ENCODE measurements at places on chromosomes 3 and 15.
A peak's percentile ranks its signal among the peaks of the same experiment; 100 is the strongest.

- no peak for DNase-seq
Measured at GRCh38 chr15:57411945-57412768, 35.9 kb downstream of the CGNL1 start.

DNA sequence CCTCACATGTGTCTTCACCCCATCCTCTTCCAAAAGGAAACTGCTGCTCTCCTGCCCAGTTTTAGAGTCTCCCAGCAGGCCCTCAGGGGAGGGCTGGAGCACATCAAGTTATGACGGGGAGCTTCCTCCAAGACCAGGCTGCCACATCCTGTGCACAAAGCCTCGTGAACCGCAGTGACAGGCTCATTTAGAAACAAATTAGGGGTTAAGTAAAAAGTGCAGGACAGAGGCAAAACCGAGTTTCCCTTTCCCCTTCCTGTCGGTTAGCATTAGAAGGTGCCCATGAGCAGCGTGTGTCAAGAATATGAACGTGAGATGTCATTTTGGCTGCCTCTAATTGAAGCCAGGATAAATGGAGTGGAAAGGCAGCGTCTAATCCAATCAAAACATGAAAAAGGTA is 199.7 kb downstream of the ARRDC4 start:
- peak; percentile 41 for DNase-seq

DNA sequence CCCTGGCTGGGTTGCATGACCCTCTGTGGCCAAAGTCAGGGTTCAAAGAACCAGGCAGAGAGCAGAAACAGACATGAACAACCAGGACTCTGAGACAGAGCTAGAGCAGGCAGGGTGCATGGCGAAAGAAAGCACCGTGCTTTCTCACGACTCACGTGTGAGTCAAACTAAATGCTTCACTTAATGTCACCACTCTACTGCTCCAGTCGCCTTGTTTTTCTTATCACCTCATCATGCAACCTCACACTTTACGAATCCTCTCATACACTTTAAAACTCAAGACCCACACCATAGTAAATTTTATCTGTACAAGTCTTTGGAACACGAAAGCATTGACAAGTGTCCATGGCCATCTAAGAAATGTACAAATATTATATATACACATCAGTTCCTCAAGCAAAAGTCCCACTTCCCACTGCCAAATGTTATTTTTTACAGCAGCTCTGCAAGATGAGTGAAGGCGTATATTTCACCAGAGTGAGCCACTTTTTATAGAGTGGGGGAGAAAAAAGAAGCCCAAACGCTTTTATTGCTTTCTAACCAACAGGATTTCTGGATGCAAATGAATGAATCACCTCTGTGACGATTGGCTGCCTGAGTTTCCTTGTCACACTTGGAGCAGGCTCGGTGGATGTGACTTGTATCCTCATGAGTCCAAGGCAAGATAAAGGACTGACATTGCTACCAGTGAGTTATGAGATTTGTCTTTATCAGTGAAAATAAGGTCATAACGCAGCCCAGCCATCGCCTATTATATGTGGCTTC is 16.0 kb upstream of the MEGF11 start:
- DNase-seq: no peak

GRCh38 chr3:312160-312733 is 115.7 kb downstream of the CHL1 start:
- DNase-seq: peak; percentile 44

DNA sequence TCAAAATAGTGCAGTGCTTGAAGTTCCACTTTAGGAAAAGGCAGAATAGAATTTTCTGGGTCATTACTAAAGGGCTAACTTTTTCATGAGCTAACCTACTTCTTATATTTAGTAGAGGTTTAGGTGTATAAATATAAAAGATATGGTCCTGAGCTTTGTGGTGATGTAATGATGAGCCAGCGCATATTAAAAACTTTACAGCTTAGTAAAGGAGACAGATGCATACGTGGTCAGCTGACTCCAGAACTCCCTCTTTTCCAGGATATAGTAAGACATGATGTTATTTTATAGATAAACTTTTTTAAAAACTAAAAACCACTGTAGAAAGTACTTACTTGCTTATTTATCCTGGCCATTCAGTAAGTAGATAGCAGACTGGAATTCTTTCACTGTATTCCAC is 895.0 kb downstream of the CADM2 start:
- no peak for DNase-seq

DNA sequence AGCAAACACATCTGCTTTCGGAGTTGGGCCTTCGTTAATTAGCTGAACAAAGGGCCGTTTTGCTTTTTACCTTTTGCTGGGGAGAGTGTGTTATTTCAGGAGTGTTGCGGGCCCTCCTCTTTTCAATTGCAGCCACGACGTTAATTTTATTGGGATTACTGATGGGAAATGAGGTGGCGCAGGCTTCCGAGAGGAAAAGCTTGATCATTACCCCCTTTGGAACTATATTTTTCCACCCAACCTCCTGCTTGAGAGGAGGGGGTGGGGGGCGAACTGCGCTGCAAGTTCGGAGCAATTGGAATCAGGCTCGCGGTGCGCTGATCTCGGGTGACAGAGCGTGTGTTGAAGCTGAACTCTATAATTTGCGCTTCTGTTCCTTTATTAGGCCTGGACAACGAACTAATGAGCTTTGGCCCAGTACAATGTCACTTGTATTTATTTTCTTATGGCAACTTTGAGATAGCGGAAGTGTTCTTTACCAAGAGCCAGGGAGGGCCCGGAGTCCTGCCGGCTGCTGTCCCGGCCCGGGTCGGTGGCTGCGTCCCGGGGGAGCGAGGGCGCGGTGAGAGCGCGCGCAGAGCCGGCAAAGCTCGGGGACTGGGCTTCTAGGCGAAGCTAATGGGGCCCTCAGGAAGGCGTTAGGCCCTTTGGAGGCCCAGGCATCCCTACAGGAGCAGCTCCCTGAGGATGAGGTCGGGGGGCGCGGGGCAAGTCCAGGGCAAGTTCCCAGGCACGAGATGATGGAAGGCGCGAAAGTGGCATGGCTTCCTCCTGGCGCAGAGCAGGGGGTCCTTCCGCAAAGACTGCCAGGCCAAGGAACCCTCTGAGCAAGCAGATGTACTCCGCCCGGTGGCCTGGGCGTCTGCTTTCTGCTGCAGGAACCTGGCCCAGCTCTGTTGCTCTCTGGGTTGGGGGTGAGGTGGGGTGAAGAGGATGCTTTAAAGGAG is 12.9 kb downstream of the NR2F2 start:
- DNase-seq: no peak

DNA sequence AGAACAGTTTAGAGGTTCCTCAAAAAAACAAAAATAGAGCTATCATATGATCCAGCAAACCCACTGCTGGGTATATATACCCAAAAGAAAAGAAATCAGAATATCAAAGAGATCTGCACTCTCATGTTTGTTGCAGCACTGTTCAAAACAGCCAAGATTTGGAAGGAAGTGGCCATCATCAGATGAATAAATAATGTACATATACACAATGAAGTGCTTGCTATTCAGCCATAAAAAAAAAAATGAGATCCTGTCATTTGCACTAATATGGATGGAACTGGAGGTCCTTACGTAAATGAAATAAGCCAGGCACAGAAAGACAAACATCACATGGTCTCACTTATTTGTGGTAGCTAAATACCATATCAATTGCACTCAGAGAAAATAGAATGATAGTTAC is 58.4 kb downstream of the SCAPER start:
- no peak for DNase-seq

GRCh38 chr3:141326123-141326522 is 42.2 kb upstream of the ZBTB38 start:
- no peak for DNase-seq

DNA sequence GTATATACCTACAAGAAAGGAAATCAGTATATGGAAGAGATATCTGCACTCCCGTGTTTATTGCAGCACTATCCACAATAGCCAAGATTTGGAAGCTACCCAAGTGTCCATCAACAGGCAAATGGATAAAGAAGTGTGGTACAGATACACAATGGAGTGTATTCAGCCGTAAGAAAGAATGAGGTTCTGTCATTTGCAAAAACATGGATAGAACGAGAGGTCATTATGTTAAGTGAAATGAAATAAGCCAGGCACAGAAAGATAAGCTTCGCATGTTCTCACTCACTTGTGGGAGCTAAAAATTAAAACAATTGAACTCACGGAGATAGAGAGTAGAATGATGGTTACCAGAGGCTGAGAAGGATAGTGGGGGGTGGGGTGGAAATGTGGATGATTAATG is 53.1 kb downstream of the FAM81A start:
- peak; percentile 18 for DNase-seq

GRCh38 chr3:170012683-170013400 is 25.0 kb upstream of the GPR160 start:
- DNase-seq: peak; percentile 49

- no peak for DNase-seq
Measured at GRCh38 chr15:93040288-93041158, 48.5 kb downstream of the RGMA start.

DNA sequence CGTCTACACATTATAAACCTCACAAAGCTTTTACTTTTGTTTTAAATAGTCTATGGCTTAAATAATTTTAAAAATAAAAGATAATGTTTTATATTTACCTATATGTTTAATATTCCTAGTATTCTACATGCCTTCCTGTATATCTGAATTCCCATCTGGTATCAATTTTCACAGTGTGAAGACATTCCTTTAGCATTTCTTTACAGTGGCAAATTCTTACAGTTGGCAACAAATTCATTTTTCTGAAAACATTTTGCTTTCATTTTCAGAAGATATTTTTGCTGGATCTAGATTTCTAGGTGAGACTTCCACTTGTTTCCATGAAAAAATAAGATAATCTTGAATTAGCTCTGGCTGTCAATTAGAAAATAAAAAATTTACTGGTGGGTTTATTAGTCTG is 471.4 kb upstream of the NAALADL2 start:
- no peak for DNase-seq

GRCh38 chr15:77033417-77033728 is 37.5 kb downstream of the TSPAN3 start:
- no peak for DNase-seq

DNA sequence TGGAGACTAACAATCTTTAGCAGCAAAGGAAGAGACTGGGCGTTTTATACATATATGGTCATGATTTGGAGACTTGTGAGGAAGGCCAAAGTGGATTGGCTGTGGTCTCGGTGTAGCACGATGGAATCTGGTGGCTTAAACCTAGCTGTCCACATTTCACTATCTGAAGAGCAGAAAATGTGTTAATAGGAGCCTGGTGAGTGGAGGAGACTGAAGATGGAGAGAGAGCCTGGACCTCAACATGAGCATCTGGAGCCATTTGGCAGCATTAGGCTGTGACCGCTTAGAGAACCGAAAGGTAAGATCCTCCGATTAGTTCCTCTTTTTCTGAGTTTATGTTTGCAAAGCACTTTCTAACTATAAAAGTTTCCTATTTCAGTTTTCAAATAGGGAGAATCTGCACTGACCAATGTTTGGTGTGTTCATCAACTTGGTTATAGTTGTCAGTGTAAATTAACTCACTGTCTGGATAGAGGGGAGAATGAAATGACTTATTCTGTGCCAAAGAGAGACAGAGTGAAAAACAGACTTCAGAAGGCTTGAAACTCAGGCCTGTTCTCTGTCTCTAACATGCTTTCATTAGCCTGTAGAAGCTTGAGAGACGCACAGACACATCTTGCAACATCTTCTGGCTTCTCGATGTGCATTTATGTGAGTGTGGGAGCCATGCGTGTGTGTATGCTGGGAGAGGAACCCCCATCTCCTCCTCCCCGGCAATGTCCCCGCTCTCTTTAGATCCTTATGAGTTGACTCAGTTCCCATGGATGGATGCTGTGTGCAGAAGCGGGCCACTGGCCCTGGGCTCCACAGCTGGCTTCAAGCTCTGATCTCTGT is 244.7 kb upstream of the TBL1XR1 start:
- no peak for DNase-seq

GRCh38 chr3:40980467-40980866 is 218.8 kb upstream of the CTNNB1 start:
- DNase-seq: no peak

GRCh38 chr15:75153087-75153486 is 48.6 kb upstream of the C15orf39 start:
- DNase-seq: no peak

- DNase-seq: no peak
Measured at GRCh38 chr3:186264608-186265400, 97.2 kb downstream of the DGKG start.

- DNase-seq: no peak
Measured at GRCh38 chr15:98124581-98124980, 164.1 kb downstream of the ARRDC4 start.

- DNase-seq: no peak
Measured at GRCh38 chr15:25863111-25863967, at the start of gene ATP10A. Gene ATP10A, minus strand, starts transcription at chr15:25863327. Its CDS starts 231 bp downstream, at chr15:25863096.

GRCh38 chr3:32077260-32078084 is 28.9 kb upstream of the GPD1L start:
- no peak for DNase-seq

DNA sequence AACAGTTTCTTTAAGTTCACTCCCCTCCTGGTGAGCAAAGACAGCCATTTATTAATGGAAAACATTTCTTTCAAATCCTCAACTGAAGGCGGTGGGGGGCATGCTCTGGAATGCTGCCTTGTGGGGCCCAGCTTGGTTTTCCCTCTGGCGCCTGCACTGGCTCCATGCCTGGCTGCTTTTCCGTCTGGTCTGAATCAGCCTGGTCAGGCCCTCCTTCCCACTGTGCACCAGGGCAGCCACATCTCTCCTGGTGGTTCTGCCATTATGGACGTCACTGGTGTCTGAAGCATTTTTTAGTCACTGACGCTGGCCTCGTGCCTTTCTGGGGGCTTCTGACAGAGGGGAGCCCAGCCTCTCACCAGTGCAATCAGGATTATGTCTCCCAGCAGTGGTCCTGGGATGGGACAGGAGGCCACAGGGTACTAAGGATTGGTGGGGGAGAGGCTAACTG is 57.6 kb upstream of the APEH start:
- no peak for DNase-seq

GRCh38 chr3:89908711-89909213 is 801.3 kb downstream of the EPHA3 start:
- DNase-seq: no peak

DNA sequence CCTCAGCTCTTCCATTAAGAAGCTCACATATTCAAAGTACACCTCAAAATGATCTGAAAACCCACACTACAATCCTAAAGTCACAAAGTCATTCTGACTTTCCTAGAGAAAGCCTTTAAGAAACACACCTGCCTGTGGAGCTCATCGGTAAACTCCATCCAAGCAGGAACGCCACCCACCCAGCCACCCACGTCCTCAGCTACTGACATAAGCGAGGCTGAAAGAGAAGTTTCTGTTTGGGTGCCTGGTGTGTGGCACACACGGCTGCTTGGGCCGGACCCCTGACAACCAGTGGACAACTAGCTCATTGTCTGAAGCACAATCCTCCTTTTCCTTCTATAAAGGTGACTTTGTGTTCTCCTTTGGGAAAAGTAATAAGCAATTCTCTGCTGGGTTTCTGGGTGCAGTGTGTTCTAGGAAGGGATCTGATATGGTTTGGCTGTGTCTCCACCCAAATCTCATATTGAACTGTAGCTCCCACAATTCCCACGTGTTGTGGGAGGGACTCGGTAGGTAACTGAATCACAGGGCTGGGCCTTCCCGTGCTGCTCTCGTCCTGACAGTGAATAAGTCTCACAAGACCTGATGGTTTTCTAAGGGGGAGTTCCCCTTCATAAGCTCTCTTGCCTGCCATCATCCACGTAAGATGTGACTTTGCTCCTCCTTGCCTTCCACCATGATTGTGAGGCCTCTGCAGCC is 26.1 kb downstream of the FAM174B start:
- no peak for DNase-seq

All from COR-L47 (cell line).